Natural killer cell treated with Interleukin-12 subunit alpha and Interleukin-12 subunit beta and Interleukin-15 and Interleukin-18, amount 100 ng/mL, for 72 hours (primary cell): ENCODE measurements at places on chromosomes 6 and 20. TPM values are rescaled to one million over a fixed set of nuclear protein-coding genes. Genes with fewer than 3 reads are reported as not detected.

GRCh38 chr20:51807720-51808250 is 5.5 kb upstream of the SALL4 start:
- H3K27ac ChIP-seq = no peak overlapping the region
- H3K36me3 ChIP-seq = no peaks in the 10 kb centered on the region
- H3K27me3 ChIP-seq = peaks cover 10% of the 10 kb centered on the region
- H3K4me3 ChIP-seq = no peak overlapping the region

DNA sequence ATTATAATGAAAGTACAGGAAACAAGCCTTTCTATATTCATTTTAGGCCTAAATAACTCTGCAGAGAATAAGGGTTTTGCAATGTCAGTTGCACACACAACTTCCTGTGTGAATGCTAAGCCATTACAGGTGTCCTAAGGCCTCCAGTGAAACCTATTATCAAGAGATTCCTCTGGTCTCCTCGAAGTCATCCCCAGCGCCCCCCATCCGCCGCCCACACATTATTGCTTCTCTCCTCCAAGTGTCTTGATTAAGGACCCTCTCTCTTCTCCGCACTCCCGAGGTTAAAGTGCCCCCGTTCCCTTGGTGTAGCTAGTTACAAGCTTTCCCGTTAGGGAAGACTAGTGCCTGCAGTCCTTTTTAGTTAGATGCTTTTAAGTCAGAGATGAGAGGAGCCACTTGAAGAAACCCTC is 1.3 kb downstream of the HIVEP2 start:
- peaks cover 50% of the 10 kb centered on the region for H3K4me1 ChIP-seq
- H3K4me3 ChIP-seq = peak overlapping the region; percentile 95
- DNase-seq = peak; percentile 74
- H3K36me3 ChIP-seq = peaks cover 10% of the 10 kb centered on the region

DNA sequence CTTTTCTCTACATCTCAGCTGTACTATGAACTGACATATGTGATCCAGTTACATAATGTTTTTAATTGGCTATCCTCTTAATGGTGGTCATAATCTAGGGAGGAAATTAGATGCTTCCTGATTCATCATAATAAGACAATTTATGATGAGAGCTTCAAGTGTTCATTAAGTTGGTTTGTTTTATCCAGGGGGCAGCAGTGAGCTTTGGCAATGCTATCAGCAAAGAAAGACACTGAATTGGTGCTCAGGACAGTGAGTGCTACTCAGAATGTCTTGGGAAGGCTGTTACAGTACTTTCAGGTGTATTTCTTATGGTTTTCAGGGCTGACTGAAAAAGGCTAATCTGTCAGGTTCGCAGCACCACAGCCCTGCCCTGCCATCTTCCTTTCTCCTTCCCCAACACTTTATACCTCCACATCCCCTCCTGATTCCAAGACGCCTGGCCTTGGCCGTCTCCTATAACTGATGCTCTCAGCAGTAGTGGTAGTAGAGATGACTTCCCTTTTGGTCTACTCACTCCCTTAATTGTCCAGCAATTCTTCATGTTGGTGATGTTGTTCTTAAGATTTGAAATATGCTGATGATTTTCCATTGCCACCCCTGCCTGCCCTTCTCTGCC is 67.0 kb upstream of the TNFAIP3 start:
- peak overlapping the region; percentile 63 for H3K27ac ChIP-seq
- no peaks in the 10 kb centered on the region for H3K27me3 ChIP-seq
- peaks cover 36% of the 10 kb centered on the region for H3K4me1 ChIP-seq
- no peak for DNase-seq
- H3K4me3 ChIP-seq = peak overlapping the region; percentile 54

Gene DLK2
- total RNA-seq = not detected

DNA sequence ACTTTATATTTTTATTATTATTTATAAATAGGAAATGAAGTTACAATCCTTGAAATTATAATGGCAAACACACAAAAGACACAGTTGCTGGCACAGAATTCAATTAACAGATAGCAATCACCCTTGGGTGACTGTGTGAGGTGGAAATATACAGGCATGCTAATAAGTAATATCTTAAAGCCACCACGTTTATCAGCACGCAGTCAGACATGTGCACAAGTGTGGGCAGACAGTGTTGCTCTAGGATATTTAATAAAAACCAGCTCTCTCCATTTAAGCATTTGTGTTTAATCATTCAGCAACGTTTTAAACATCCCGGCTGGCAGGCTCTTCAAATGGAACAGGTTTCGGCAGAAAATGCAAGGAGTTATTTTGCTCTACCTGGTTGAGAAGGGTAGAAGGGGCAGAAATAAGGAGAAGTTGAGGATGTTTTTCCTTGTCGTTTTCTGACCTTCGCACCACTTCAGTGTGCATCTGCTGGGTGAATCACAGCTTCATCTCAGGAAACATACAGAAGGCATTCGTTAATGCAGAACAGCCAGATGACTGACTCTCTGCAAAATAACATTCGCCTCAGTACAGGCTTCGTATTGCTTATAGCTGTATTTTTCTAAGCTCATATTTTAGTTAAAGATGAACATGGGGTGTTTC is 585.1 kb downstream of the QKI start:
- no peak for DNase-seq
- H3K27me3 ChIP-seq = peaks cover 10% of the 10 kb centered on the region
- no peaks in the 10 kb centered on the region for H3K36me3 ChIP-seq
- H3K27ac ChIP-seq = no peak overlapping the region
- H3K4me3 ChIP-seq = no peak overlapping the region

Gene SDHAF4
- 6.2 TPM for total RNA-seq

DNA sequence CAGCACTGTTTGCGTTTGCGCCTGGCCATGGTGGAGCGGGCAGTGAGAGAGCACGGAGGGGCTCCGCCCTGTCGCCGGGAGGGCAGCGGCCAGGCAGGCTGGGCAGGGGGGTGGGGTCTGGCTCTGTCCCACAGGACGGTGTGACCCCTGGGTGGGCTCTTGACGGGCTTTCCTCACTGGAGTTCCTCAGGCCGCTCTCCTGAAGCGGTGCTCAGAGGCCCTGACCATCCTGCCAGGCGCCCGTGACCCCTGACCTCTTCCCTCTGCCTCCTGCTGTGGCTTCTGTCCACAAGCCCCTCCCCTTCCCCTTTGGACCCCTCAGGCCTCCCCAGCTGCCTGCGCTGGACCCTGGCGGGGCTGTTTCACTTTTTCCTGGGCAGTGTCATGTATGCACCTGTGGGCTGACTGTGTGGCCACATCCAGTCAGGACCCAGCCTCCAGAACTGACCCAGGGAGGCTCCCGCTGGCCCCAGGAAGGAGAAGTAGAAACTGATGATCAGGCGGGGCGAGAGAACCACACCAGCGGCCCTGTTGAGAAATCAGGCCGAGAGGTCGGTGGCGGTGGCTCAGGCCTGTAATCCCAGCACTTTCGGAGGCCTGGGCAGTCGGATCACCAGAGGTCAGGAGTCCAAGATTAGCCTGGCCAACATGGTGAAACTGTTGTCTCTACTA is 1.2 kb downstream of the OGFR start:
- peak overlapping the region; percentile 79 for H3K4me3 ChIP-seq
- no peak for DNase-seq
- H3K27me3 ChIP-seq = no peaks in the 10 kb centered on the region
- peaks cover 20% of the 10 kb centered on the region for H3K4me1 ChIP-seq

Gene SUN5
- total RNA-seq = not detected

GRCh38 chr20:49045440-49046086 is 549 bp upstream of the CSE1L start:
- no peak for DNase-seq
- no peaks in the 10 kb centered on the region for H3K27me3 ChIP-seq
- H3K36me3 ChIP-seq = peaks cover 11% of the 10 kb centered on the region
- H3K4me1 ChIP-seq = peaks cover 24% of the 10 kb centered on the region
- H3K27ac ChIP-seq = peak overlapping the region; percentile 99

Gene IDH3B
- total RNA-seq = 120 TPM

DNA sequence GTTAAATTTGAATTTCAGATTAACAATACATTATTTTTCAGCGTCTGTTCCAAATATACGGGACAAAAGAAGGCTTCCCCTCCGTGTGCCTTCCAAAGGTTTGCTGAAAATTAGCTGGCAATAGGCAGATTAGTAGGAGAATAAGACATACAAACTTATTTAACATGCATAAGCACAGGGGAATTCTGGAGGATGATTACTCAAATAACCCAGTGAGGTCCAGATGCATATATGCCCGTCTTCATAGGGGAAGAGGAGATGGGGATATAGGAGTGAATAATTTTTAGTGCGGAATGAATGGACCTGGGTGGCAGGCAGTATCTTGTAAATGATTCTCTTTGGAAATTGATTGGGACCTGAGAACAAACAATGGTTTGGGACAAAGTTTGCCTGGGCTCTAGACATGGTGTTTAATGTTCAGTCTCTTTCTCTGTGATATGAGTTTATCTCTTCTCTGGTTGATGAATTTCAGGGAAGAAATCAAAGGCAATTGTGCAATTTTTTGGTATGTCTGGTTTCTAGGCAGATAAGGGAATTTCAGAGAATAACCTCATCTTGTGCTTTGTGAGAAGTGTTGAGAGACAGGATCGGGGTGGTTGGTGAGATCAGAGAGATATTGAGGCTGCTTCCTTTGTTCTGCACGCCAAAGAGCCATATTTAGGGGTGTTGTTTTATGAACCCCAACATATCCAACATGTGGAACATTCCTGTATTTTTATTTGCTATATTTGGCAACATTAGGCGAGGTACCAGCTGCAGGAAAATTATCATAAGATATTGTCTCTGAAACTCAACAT is 63.7 kb downstream of the MKKS start:
- no peak for DNase-seq
- no peak overlapping the region for H3K27ac ChIP-seq
- no peak overlapping the region for H3K4me3 ChIP-seq
- H3K27me3 ChIP-seq = peaks cover 46% of the 10 kb centered on the region
- peaks cover 2% of the 10 kb centered on the region for H3K4me1 ChIP-seq
- no peaks in the 10 kb centered on the region for H3K36me3 ChIP-seq

Gene FABP7
- total RNA-seq = not detected

DNA sequence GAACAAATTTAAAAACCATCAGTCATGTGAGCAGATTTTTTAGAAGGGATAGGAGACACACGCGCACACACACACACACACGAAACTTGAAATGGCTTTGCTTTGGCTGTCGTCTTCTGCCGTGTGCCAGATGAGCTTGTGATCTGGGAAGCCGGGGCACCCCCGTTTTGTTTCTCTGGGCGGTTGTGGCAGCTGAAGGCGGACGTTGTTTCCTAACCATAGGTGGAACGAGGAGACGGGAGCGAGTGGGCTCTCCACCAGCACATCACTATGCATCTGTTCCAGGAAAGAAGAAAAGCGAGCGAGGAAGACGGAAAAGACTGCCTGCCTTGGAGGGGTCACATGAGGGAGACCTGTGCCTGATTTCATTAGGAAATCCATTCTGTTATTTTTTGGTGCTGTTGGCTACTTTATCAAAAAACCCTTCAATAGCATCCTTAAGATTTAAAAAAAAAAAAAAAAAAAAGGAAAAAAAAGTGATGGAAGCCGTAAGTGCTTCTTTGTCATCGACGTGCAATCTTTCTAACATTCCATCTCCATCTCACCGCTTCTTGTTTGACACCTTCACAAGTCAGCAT is 142.1 kb downstream of the DTNBP1 start:
- no peak overlapping the region for H3K4me3 ChIP-seq
- H3K36me3 ChIP-seq = peaks cover 19% of the 10 kb centered on the region
- DNase-seq = no peak

Gene EEF1A2
- 3.1 TPM for total RNA-seq

- no peak overlapping the region for H3K27ac ChIP-seq
- H3K36me3 ChIP-seq = peaks cover 5% of the 10 kb centered on the region
- peaks cover 20% of the 10 kb centered on the region for H3K4me1 ChIP-seq
- no peak for DNase-seq
- peaks cover 21% of the 10 kb centered on the region for H3K27me3 ChIP-seq
Measured at GRCh38 chr20:59265298-59265697, 35.1 kb upstream of the EDN3 start.

Gene PTGIS
- not detected for total RNA-seq

DNA sequence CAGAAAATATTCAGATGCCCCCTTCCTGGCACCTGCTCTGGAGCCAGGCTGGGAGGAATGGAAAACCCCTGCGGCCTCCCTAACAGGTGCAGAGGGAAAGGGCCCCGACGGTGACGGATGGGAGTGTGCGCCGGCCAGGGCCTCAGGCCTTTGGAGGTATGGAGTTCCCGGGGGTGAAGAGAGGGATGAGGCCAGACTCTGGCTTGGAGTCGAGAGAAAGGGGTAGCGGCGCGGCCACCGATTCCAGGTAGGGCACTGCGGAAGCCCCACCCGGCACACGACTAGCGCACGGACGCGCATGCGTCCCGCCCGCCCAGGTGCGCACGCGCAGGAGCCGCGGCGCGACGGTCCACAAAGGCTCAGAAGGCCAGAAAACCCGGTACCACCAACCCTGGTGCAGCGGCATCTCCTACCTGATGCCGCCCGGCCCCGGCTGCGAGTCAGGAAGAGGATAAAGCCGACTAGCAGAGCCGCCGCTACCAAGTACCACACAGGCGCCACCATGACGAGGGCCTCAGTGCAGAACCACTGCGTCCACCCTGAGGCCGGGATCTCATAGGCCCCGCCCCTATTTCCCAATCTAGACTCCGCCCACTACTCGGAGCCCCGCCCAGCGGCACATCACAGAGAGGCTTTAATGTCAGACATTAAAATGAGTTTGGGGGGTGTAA is at the start of gene DDRGK1:
DDRGK1 (minus strand) TSS at position 559 of the 671 bp plus-strand sequence; CDS start at position 504, 55 bp downstream.
- DNase-seq = peak; percentile 91
- peak within 1 kb of the TSS; percentile 99 for H3K27ac ChIP-seq
- H3K36me3 ChIP-seq = no peaks in the 10 kb centered on the region
- peaks cover 26% of the 10 kb centered on the region for H3K4me1 ChIP-seq
- no peaks in the 10 kb centered on the region for H3K27me3 ChIP-seq

- peaks cover 41% of the 10 kb centered on the region for H3K4me1 ChIP-seq
- H3K36me3 ChIP-seq = no peaks in the 10 kb centered on the region
- H3K4me3 ChIP-seq = peak overlapping the region; percentile 54
- peaks cover 4% of the 10 kb centered on the region for H3K27me3 ChIP-seq
- H3K27ac ChIP-seq = peak overlapping the region; percentile 56
Measured at GRCh38 chr6:40509086-40509485, 78.1 kb downstream of the LRFN2 start.

Gene CDSN
- total RNA-seq = not detected
